ENCODE measurements at places on chromosomes 5 and 9.

- DNase-seq: no peak
These were observed 13.0 kb upstream of the PCDHAC2 start for GRCh38 chr5:140953234-140953633.

GRCh38 chr5:23352446-23352845 is 155.0 kb upstream of the PRDM9 start:
- DNase-seq: no peak

- DNase-seq: no peak
These were observed 48.6 kb downstream of the UBE2QL1 start for GRCh38 chr5:6497262-6497661.

- DNase-seq: no peak
These were observed 14.1 kb upstream of the RAPGEF6 start for GRCh38 chr5:131649161-131649560.

DNA sequence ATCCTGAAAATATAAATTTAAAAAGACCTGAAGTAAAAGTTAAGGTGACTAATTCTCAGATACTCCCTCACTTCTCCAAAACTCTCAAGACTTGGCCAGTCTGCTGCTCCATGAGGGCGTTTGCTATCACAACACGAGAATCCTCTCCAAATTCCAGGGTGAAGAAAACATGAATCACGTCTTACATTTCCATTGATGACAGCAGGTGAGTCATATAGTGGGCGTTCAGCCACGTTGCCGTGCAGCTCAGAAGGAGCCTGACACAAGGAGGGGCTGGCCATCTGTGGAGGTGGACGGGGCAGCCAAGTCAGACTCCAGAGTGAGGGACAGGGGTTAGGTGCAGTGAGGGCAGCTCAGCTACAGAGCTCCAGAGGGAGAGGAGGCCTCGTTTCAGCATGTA is 555.1 kb upstream of the ADAMTS16 start:
- DNase-seq: no peak

DNA sequence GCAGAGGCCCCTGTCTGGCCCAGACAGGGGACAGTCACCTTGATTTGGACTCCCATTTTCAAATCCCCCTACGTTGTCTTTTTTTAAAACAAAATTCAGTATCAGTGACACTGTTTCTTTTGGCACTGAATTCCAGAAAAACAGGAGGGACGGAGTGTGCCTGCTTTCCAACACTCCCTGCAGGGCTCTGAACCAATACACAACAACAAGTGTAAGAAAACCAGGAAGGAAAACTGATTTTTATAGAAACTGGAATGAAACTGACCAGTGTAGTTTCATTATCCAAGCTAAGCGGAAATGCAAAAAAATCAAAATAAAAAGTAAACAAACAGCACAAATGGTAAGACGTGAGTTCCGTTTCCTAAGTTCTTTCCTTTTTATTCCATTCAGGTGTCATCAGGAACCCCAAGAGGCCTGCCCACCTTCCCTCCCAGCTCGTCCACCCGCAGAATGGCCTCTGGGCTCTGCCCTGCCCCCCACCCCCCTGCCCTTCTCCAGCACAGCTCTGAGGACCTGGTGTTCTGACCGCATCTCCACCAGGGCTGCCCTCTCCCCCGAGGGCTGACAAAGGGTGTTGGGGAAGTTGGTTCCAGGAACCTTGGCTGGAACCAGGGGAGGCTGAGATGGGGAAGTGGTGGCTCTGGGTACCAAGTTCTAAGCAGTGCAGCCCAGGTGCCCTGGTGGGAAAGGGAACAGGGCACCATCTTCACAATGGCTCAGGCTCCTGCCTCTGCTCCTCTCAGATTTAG is 73.6 kb downstream of the PSD2 start:
- no peak for DNase-seq

GRCh38 chr5:154196955-154197652 is 6.6 kb downstream of the GALNT10 start:
- no peak for DNase-seq

DNA sequence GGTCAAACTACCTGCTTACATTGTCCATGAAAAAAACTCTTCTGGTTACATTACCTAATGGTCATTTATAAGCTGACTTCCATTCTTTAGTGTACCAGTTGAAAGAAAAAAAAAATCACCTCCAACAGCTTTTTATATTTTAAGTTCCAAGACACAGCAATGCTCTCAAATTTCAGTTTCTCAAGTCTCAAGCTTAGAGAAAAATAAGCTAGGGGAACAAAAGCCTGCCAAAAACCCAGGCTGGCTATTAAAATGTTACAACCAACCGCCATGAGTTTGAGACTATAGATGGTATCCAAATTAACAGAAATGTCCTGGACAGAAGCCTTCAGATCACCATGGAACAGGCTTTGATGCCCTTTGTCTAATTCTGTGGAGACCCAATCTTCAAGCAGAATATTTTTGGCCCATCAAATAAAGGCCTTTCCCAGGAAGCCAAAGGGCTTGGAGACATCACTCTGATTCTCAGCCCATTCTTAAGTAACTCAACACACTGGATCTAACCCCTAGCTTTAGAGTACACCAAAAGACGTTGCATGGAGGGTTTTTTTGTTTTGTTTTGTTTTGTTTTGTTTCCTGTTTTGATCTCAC is 343.7 kb downstream of the GLIS3 start:
- no peak for DNase-seq

DNA sequence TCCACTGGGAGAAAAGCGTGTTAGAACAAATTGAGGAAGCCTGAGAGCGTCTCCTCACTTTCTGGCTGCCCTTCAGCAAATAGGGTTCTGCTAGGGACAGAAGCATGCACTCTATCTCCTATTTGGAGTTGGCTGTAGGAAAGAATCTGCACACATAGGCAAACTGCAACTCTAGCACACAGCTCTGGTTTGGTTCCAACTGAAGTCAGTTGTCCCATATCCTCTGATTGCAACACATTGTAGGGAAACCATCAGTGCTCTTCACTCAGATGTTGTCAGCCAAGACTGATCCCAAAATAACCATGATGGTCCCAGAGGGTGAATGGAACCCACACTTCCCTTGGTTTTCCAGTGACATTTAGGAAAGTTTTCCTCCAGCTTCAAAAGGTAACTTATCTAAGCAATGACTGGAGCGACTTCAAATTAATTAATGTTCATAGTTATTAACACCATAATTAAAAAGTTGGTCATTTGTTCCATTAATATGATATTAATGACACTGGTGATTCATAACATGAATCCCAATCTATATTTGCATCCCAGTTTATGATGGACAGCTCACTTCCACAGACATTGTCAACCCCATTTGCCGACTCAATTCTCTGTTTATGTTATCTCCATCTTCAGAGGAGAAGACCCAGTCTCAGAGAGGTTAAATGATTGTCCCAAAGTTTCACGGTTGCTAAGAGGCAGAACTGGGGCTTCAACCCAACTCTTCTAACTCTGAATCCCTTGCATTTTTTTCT is 136.7 kb upstream of the ZNF462 start:
- DNase-seq: no peak

DNA sequence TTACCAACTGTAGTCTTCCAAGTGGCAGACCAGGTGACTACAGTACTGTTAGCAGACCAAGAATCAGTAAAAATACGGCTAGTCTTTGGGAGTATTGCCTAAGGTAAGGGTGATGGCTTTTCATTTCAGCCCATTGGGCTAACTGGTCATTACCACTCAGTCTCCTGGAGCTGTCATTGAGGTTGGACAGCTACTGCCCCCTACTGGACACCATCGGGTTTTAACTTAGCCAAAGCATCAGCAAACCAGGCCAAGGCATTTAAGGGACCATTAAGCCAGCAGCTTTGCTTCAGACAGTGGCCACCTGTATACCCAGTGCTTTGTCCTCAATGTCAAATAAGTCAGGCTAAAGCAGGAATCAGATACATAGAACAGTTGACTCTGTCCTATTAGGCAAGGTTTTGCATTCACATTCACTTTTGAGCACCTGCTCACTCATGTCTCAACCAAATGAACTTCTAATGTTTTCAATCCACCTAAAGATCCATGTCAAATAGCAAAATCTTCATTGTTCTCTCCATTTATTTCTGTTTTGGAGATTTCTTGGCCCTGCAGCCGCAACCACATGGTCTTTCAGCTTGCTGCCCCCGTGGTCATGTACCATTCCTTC is 117.2 kb downstream of the INVS start:
- DNase-seq: peak; percentile 27

DNA sequence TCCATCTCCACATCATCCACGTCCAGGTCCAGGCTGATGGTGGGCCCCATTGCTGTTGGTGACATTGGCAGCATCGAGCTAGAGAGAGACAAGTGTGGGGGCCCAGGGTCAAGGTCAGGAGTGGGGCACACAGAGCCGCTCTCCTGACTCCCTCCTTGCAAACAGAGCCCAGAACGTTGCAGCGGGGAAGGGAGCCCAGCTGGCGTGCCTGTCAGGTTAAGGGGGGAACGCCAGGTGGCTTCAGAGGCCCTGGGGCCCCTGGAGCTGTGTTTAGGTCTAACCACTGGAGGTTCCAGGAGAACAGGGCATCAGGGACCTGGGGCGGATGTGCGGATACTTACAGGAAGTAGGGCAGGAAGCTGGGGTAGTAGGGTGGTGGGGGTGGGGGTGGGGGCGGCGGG is 7.5 kb downstream of the RNF44 start:
- peak; percentile 54 for DNase-seq

- DNase-seq: no peak
These were observed 226.3 kb downstream of the SMARCA2 start for GRCh38 chr9:2241461-2241835.

- DNase-seq: no peak
These were observed 24.1 kb upstream of the SLC25A48 start for GRCh38 chr5:135810188-135810943.

DNA sequence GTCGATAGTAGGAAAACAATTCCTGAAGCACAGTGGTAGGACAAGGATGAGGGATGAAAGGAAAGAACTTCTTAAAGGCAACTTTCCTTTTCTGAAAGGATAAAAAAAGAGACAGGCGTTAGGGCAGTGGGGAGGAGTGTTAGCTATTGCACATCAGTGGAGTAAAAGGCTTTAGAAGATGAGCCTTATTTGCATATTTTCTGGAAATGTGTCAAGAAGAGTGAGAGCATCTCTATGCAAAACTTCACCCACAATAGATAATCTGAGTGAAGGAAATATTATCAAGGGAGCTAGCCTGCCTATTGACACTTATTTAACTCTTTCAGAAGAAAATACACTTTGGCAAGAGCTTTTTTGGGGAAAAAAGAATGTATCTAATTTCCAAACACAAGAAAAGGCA is 151.6 kb downstream of the MACIR start:
- DNase-seq: peak; percentile 13

DNA sequence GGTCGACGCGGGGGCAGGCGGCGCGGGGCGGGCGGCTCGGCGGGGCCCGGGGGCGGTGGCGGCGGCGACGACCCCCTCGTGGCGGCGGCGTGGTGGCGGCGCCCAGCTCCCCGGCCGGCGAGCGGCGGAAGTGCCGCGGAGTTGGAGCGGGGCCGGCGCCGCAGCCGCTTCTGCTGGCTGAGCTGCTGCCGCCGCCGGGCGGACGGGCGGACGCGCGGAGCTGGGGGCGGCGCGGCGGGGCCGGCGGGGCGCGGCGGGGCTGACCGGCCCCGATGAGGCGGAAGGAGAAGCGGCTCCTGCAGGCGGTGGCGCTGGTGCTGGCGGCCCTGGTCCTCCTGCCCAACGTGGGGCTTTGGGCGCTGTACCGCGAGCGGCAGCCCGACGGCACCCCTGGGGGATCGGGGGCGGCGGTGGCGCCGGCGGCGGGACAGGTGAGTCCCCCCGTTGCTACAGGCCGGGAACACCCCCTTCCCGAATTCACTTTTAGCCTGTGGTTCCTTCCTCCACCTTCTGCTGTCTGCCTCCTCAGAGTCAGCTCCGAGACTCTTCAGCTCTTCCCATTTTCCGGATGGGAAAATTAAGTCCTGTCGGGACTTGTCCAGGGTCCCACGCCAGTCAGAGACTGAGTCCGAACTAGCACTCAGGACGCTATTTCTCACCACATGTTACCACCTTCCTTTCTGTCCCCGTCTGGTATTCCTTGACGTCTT is at the start of gene GALNT10:
Gene GALNT10, plus strand, starts transcription at position 139 of the 710 bp plus-strand sequence. Its CDS starts 134 bp downstream, at position 273.
- DNase-seq: peak; percentile 93

DNA sequence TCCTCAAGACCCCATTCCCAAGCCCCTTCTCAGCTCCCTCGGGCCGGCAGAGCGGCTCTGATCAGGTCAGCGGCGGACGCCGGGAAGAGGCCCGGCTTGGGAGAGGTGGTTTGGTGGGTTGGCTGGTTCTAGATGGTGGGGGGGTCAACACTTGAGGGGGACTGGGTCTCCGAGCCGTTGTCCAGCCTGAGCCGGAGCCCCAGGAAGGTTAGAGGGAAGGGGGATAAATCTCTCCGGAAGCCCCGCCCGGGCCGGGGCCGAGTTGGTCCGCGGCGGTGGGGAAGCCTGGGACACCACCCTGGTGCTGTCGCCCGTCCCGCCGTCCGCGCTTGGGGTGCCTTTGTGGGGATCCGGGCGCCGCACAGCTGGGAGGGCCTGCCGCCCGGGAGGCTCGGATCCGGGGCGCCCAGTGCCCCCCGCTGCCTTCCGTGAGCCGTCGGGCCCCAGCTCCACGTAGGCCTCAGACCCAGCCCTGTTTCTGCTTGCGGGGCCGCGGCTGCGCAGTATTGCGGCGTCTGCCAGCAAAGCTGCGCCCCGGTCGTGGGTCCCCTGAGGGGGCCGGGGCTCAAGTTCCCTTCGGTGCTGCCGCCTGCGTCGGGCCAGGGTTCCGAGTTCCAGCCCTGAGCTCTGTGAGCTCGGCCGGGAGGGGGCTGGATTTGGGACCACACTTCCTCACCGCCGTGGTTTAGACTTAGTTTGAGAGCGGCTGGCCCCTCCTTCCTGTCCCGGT is 542 bp upstream of the TRIM52 start:
- peak; percentile 71 for DNase-seq

- peak; percentile 50 for DNase-seq
These were observed 100.5 kb downstream of the PALM2AKAP2 start for GRCh38 chr9:109880276-109881169.

DNA sequence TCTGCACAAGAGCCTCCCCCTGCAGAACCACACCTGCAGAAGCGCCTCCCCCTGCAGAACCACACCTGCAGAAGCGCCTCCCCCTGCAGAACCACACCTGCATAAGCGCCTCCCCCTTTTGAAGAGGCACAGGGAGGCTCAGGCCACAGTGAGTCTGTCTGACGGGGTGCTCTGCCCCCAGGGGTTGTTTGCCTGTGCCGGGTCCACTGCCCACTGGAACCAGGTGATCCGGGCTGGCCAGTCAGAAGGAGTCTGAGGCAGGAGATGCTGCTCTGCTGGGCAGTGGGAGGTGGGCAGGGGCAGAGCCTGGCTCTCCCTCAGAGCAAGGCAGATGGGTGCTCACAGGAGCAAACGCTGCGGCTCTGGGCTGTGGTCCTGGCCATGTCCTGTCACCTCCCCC is 60.8 kb upstream of the RNU6ATAC start:
- DNase-seq: no peak

DNA sequence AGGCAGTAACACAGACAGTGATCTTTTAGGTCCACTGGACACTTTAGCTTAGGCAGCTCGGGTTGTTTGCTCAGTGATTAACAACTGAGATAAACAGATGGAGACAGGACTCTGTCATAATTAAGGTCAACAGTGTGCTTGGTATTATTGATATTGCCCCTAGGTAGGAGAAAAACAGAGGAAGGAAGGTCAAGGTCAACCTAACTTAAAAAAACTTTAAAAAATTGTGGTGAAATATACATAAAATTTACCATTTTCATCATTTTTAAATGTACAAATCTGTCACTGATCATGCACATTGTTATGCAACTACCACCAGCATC is 2.1 kb upstream of the HSPA4 start:
- no peak for DNase-seq

Measured in GM13977 (cell line).